ENCODE measurements at places on chromosomes 16 and 17. TPM values are rescaled to one million over a fixed set of nuclear protein-coding genes. Genes with fewer than 3 reads are reported as not detected.

FOXL1 gene
- total RNA-seq, result 23.8 TPM

PRDM7 gene
- not detected for total RNA-seq

NPIPB6 gene
- total RNA-seq, result 3.3 TPM

PNMT gene
- total RNA-seq, result 0.75 TPM

SDR42E1 gene
- 1.2 TPM for total RNA-seq

SIRT7 gene
- 18.6 TPM for total RNA-seq

SOCS7 gene
- 17.2 TPM for total RNA-seq

GINS2 gene
- total RNA-seq, result 0.71 TPM

ASPHD1 gene
- total RNA-seq, result 0.48 TPM

TNS4 gene
- total RNA-seq, result 0.39 TPM

SMTNL2 gene
- 0.49 TPM for total RNA-seq

ORAI3 gene
- total RNA-seq, result 11.8 TPM

SMIM22 gene
- total RNA-seq, result not detected

KRTAP4-1 gene
- total RNA-seq, result not detected
